ENCODE measurements at places on chromosomes 2 and 18. TPM values are rescaled to one million over a fixed set of nuclear protein-coding genes. Genes with fewer than 3 reads are reported as not detected.

- no peaks in the 10 kb centered on the region for H3K27me3 ChIP-seq
- H3K4me3 ChIP-seq = no peak overlapping the region
- no peak overlapping the region for H3K27ac ChIP-seq
- H3K4me1 ChIP-seq = peaks cover 1% of the 10 kb centered on the region
- no peak for DNase-seq
- H3K36me3 ChIP-seq = peaks cover 5% of the 10 kb centered on the region
Observed at GRCh38 chr2:42613281-42614064, 45.0 kb downstream of the MTA3 start.

DNA sequence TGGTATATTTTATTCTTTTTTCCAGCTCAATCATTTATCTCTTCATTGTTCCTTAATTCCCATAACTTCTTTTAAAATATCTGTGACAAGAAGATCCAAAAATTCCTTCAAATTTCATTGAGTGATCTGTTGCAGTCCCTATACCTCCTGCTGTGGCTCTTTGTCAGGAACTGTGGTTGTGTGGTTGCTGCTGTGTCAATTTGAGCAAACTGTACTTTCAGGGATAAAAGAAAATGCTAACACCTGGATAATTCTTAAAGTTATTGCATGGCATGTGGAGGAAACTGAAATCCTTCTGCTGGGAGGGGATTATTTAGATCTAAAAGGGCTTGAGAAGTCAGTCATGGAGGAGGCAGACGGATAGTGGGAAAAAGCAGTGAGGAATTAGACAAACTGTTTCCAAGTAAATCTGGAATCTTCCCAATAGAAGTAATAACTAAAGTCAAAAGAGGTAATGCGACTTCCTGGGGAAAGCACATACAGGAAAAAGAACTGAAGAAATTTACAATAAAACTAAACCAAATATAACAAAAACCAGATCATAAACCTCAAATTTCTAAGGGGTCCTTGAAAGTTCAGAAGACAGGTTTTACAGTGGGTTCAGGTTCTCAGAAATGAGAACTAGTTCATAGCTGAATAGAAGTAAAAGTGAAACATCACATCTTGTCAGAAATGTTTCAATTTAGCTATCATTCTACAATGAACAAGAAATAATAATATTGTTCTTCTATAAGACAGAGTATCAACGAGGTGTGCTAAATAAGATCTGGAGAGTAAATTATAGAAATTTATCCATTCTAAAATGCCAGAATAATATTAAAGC, 33.5 kb upstream of the CD226 start:
- no peak overlapping the region for H3K4me3 ChIP-seq
- no peaks in the 10 kb centered on the region for H3K27me3 ChIP-seq
- no peak for DNase-seq
- H3K36me3 ChIP-seq = no peaks in the 10 kb centered on the region
- no peak overlapping the region for H3K27ac ChIP-seq

DNA sequence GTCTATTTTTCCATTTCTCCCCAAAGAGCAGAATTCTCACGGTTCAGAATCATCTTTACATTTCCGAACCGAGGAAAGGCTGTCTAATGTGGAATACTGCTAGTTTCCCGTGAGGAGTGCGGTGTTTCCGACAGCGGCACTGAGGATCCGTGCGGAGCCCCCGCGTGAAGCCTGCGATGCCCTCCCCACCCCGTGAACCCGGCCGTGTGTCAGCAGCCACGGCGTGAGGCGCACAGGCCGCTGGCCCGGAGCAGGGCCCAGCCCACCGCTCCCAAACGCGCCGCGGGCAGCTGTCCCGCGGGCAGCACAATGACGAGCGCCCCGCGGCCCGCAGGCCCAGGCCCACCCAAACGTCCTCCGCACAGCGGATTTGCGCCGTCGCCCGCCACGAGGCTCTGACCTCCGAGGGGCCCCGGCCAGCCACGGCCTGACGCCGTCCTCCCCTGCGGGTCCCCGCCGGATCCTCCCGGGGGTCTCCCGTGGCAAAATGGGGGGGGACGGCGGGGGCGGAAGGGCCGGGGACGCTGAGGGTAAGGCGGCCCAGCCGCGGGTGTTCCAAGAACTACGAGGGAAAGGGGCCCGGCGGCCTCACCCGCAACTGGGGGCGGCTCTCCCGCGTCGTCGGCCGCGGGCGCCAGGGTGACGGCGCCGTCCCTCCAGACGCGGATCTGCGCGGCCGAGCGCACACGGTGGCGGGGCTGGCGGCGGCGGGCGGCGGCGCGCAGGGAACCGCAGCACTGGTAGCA, 796 bp downstream of the SPIRE1 start:
- peak overlapping the region; percentile 54 for H3K4me3 ChIP-seq
- H3K27me3 ChIP-seq = no peaks in the 10 kb centered on the region
- peak; percentile 21 for DNase-seq
- H3K27ac ChIP-seq = peak overlapping the region; percentile 78

GRCh38 chr2:147649998-147650397, 194.8 kb upstream of the ACVR2A start:
- no peak overlapping the region for H3K4me3 ChIP-seq
- H3K27ac ChIP-seq = no peak overlapping the region
- H3K27me3 ChIP-seq = no peaks in the 10 kb centered on the region
- no peak for DNase-seq

DNA sequence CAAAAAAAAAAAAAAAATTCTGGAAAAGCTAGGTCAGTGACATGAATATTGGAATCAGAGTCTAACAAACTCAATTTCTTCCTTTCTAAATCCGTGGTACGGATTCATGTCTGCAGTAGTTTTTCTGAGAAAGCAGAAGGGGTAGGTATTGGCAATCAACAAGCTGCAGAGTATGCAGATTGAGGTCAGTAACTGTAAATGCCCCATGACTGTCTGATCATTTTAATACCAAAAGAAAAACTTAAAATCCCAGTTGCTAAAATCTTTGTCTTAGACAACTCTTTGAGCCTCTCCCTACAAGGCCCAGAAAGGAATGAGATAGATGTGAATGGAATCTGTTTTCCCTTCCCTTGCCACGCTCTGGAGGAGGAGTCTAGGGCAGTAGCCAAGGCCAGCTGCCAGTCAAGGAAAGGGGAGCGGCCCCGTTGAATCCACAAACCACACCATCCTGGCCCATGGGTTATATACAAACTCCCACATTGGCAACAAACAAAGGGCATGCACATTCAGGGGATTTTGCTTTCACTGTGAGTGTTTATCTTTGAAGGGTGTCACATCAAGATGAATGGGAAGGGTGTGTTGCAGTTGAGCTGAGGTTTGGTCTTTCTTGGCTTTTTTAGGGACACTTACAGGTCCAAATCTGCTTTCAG, 6.1 kb upstream of the CASP8 start:
- peaks cover 43% of the 10 kb centered on the region for H3K36me3 ChIP-seq
- H3K4me1 ChIP-seq = peaks cover 52% of the 10 kb centered on the region
- DNase-seq = peak; percentile 70
- no peaks in the 10 kb centered on the region for H3K27me3 ChIP-seq

GRCh38 chr2:200575957-200576356, 9.9 kb upstream of the AOX1 start:
- H3K4me1 ChIP-seq = no peaks in the 10 kb centered on the region
- no peak overlapping the region for H3K27ac ChIP-seq
- H3K36me3 ChIP-seq = peaks cover 4% of the 10 kb centered on the region
- DNase-seq = no peak
- no peak overlapping the region for H3K4me3 ChIP-seq

IHH gene
- total RNA-seq = 9.0 TPM
